ENCODE measurements at places on chromosomes 11 and 22.

DNA sequence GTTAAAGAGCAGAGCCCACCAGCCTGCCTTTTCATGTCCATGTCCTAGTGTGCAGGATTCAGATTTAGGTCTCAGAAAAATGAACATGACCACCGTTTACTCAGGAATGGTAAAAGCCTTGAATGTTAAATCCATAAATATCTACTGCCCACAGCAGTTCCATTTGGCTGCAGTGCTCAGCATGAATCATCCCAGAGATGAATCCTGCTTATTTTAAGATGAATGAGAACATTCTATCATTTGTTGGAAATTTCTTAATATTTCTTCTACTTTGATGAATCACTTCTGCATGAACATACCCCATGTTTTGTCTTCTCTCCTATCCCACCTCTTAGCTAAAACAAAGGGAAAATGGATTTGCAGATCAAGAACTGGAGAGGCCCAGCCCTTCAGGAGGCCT lies 47.5 kb upstream of the AQP11 start:
- DNase-seq, result no peak

- no peak for DNase-seq
Measured at GRCh38 chr11:134579724-134580609, 167.9 kb upstream of the B3GAT1 start.

- no peak for DNase-seq
Measured at GRCh38 chr11:77155082-77155475, 27.0 kb downstream of the MYO7A start.

DNA sequence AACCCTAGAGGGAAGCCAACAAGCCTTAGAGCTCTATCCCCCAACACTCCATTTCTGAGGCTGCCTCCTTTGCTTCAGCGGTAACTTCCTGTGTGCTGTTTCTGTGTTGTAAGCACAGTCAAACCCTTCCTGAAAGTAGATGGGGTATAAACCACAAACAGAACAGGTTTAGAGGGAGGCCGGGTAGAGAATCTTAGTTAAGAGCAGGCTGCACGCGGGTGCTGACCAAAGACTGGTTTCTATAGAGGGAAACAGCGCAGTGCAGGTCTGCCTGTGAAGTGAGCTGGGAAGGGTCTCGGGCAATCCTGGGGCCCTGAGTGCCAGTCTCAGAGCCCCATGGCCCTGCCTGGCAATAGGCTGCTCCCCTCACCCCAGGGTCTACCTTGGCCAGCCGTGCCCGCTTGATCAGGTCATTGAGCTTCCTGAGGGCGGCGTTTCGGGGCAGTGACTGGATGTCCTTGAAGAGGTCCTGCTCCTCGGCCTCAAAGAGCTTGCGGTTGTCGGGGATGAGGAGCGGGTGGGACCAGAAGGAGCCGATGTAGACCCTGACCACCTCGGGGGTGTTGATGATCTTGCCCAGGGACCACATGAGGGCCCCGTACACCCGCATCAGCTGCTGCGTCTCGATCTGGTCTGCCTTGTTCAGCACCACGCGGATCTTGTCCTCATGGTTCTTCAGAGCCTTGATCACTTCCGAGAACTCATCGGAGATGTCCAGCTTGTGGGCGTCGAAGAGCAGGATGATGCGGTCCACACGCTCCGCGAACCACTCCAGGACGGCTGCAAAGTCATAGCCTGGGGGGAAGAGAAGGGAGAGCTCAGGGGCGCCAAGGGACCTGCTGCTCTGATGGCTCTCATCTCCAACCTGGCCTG lies 15.3 kb upstream of the CDC42BPG start:
- DNase-seq, result no peak

DNA sequence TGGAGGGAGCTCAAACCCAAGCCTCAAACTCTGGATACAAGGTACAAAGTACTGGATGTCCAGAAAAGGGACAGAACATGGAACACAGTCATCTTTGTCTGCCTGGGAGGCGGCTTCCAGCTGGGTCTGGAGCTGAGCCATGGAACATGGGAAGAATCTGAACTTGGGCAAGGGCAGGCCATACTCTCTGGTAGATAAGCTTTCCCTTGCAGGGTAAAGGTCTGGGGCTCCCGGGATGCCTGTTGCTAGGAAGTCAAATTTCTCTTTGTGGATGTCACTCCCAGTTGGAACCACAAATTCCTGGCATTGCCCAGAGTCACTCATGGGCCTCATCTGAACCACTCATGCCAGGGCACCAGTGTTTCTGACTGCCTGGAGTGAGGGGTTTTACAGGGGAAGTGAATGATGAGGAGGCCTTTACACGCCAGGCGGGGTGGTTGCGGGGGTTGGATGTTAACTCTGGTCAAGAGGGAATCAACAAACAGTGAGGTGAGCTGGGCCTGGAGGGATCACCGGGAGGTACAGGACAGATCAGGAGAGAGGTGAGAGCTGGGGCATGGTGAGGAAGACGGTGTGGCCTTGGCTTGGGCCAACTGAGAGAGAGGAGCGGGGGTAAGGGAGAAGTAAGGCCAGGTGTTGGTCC lies 5.7 kb downstream of the FTH1 start:
- DNase-seq, result no peak

- DNase-seq, result no peak
Measured at GRCh38 chr11:17790453-17790852, 55.9 kb downstream of the KCNC1 start.

- DNase-seq, result no peak
Measured at GRCh38 chr11:36027731-36028130, 83.9 kb downstream of the LDLRAD3 start.

DNA sequence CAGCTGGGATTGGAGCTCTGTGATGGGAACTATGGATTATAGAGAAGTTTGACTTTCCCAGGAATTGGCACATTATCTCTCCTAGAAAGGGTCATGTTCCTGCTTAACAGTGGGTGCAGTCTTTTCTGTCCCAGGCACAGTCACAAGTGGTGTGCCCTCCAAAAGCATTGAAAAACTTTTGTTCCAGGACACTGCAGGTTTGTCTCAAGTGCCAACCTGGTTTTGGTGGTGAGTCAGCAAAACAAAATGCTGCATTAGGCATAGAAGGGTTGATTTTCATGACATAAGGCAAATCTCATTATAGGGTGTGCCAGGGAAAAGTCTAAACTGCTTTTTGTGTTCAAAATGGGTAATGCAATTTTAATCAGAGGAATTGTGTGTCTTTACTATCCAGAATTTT lies 4.9 kb downstream of the HTATIP2 start:
- no peak for DNase-seq

DNA sequence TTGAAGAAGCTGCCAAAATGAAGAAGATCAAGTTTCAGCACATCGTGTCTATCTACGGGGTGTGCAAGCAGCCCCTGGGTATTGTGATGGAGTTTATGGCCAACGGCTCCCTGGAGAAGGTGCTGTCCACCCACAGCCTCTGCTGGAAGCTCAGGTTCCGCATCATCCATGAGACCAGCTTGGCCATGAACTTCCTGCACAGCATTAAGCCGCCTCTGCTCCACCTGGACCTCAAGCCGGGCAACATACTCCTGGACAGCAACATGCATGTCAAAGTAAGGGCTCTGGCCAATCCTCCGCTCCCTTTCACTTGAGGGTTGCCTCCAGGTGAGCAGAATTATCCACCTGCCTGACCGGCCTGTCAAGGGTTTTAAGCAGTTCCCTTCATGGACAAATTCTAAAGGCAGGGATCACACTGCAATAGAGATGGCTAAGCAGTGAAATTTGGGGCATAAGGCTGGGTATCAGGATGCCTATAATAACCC lies 6.0 kb downstream of the ANKK1 start:
- DNase-seq, result no peak

- DNase-seq, result no peak
Measured at GRCh38 chr11:123065621-123066020, 3.7 kb upstream of the HSPA8 start.

- no peak for DNase-seq
Measured at GRCh38 chr22:37234736-37235711, 9.0 kb downstream of the RAC2 start.

DNA sequence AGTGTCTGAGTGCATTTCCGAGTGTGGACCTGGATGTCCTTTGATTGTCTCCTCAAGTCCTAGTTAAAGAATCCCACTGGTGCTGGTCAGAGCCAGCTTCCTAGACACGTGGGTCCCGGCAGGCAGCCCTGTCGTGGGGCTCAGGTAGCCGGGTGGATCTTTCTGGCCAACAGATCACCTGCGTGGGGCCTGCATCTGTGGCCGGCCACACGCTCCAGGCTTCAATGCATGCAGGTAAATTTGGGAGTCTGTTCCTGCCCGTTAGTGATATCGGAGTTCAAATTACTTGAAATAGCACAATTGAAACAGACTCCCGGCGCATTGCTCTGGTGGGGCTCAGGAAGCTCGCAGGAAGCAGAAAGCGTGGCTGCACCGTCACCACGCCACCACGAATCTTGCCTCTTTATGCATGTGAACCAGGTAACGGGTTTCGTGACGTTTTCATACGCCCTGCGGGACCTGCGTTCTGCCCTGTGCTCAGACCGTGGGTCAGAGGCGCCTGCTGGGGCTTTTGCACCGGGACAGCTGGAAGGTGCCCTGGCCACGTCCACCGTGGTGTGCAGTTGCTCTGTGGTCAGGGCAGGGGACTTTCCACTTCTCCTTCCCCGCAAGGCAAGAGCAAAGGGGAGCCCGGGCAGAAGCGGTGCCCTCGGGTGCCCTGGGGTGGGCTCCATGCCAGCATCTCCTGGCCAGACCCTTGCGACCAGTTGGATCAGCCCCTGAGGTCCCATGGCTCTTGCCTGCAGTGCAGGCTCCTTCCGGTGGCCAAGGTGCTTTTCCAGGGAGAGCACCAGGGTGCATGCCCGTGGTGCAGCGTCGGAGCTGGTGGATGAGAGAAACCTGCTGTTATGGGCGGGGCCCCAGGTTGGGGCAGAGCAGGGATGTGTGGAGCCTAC lies 803.5 kb downstream of the BRD1 start:
- DNase-seq, result no peak

- DNase-seq, result no peak
Measured at GRCh38 chr22:49197505-49197904, 630.2 kb downstream of the BRD1 start.

GRCh38 chr11:127075758-127076157 lies 75.2 kb upstream of the KIRREL3 start:
- DNase-seq, result no peak

- DNase-seq, result no peak
Measured at GRCh38 chr11:108037211-108037610, 28.5 kb downstream of the CUL5 start.

GRCh38 chr11:128512474-128512996 lies 74.8 kb downstream of the ETS1 start:
- DNase-seq, result no peak

- DNase-seq, result no peak
Measured at GRCh38 chr11:44483919-44484610, 81.4 kb upstream of the CD82 start.

GRCh38 chr11:29075726-29076125 lies 941.1 kb downstream of the KCNA4 start:
- no peak for DNase-seq

- no peak for DNase-seq
Measured at GRCh38 chr11:12079726-12080556, 30.4 kb upstream of the MICAL2 start.

GRCh38 chr11:110565357-110566336 lies 135.9 kb downstream of the FDX1 start:
- DNase-seq, result no peak

DNA sequence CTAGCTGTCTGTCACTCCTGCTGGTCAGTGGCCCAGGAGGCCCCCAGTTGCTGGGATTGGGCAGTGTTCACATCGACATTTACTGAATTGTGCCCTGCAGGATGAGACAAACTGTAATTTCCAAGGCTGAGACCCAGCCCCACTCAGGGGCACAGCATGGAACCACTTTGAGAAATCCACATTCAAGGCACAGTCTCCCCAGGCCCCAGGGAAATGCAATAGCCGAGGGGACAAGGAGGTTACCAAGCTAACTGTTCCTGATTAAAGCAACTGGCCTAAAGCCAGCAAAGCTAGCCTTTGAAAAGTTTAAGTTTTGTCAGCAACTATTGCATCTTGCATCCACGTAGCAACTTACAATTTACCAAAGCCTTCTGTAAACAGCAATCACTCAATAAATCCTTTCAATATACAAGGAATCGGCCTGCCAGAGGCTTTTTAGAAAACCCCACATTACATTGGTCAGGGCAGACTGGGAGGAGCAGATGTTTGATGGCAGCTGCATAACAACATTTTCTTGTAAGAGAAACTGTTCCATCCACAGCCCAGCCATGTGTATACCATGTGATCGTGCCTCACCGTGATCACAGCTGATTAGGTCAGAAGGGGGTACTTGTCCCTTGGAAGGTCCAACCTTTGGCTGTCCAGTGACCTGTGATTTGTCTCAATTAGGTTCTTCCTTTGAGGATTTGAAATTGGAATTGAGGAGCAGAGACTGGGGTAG lies 103.9 kb downstream of the TENM4 start:
- DNase-seq, result no peak

GRCh38 chr11:77438487-77438886 lies 35.4 kb downstream of the PAK1 start:
- no peak for DNase-seq

GRCh38 chr11:61714316-61714715 lies 34.1 kb downstream of the DAGLA start:
- no peak for DNase-seq

DNA sequence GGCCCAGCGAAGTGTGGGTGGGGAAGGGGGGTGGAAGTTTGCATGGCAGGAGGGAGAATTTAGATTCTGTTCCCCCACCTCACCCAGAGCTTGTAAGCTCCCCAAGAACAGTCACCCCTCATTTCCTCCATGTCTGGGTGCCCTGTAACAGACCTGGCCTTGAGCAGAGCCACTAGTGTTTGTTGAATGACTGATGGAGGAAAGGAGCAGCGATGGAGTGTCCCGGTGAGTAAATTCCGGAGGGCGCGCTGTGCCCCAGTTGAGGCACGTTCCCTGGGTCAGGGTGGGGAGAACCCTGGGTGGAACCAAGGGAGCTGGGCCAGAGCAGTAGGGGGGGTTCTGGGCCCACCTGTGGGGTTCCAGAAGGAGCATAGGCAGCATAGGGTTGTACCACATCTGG lies 827 bp downstream of the NAALADL1 start:
- no peak for DNase-seq

GRCh38 chr11:7894251-7894650 lies 36.8 kb downstream of the OR10A6 start:
- DNase-seq, result no peak

GRCh38 chr11:108931168-108931567 lies 266.3 kb downstream of the DDX10 start:
- DNase-seq, result no peak

GRCh38 chr11:48138222-48138621 lies 78.4 kb upstream of the OR4B1 start:
- DNase-seq, result no peak

- no peak for DNase-seq
Measured at GRCh38 chr22:42945736-42946135, 69.2 kb downstream of the PACSIN2 start.

GRCh38 chr11:102617466-102618008 lies 7.6 kb downstream of the MMP20 start:
- DNase-seq, result no peak

GRCh38 chr22:20219667-20220628 lies 48.2 kb downstream of the RTN4R start:
- DNase-seq, result no peak

DNA sequence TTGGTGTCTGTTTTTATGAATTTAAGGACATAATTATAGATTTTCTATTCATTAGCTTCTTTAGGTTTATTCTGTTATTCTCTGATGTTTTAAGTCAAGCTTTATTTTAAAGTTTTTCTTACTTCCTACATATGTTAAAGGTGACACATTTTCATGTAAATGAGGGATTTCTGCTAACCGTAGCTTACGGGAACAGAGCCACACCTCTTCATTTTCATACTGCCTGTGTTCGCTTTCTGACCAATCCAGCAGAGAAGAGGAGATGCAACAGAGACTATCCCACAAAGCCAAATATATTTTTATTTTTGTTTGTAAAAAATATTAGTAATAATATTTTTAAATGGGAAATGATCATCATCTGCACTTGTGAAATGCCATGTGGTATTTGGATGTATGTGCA lies 774.1 kb downstream of the BRD1 start:
- DNase-seq, result no peak
